ENCODE measurements at places on chromosomes 7 and 10.

- DNase-seq: no peak
Observed at GRCh38 chr7:77202481-77202976, 2.9 kb upstream of the FGL2 start.

DNA sequence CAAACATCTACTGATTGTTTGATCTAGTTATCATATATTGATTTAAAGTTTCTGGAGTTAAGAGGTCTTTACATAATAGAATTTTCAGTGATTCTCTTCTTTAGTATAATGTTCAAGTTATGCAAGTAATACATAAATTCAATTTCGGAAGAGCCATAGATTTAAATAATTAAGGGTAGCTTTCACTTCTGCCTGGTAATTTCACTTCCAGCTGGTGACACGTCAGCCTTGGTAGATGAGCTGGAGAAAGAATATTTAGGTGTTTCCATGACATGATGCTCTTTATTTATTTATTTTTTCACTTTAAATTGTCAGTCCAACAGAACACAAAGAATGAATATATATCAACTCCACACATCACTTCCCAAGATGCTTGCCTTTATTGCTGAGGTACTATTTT, 5.2 kb upstream of the OTUD1 start:
- no peak for DNase-seq

DNA sequence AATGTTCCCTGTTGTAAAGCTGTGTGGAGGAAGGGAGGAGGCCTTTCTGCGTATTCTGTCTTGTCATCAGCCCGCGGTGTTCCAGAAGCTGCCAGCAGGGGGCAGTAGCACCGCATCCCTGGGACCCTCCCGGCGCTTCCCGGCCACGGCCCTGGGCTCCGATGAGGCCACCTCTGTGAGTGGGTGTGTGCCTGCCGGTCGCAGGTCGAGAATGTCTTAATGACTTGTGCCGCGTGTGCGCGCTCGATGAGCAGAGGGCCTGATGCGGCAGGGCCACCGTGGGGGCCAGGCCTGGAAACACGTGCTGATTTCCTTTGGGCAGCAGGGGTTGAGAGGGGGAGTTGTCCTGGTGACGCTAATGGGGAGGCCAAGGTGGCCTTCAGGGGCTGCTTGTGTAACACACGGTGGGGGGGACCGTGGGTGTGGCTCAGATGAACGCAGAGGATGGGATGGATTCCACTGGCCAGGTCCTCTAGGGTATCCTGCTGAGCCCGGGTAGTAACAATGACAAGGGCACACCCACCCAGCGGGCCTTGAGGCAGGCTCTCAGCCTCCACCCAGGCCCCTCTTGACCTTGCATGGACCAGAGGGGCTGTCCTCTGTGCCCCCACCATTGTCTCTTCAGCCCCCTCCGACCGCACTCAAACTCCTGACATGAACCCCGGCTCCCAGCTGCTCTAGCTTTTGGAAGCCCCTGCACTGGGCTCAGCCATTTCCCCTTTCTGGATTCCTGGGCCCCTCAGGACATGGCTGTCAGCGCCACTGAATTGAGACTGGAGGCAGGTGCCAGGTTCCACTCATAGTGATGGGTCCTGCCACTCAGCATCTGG, 135.9 kb upstream of the PODXL start:
- peak; percentile 60 for DNase-seq

- no peak for DNase-seq
Observed at GRCh38 chr10:116625845-116626244, 5.1 kb downstream of the PNLIPRP2 start.

GRCh38 chr7:84013616-84014240, 180.9 kb downstream of the SEMA3A start:
- no peak for DNase-seq

- no peak for DNase-seq
Observed at GRCh38 chr7:4472728-4473127, 209.4 kb upstream of the FOXK1 start.

DNA sequence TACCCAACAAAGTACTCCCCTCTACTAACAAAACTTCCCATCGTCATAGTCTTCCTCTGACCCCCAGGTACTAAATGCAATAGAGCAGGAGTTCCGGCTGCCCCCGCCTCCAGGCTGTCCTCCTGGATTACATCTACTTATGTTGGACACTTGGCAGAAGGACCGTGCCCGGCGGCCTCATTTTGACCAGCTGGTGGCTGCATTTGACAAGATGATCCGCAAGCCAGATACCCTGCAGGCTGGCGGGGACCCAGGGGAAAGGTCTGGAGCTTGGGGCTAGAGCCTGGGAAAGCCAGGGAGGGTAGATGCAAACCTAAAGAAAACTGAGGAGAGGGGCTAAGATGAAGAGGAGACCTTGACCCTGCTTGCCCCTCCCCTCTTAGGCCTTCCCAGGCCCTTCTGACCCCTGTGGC, 15.3 kb downstream of the EPHB6 start:
- no peak for DNase-seq

- DNase-seq: no peak
Observed at GRCh38 chr7:16739863-16740622, 13.5 kb upstream of the TSPAN13 start.

All from activated T-cell treated with anti-CD3 and anti-CD28 coated beads for 48 hours (primary cell).